ENCODE measurements at places on chromosomes 4 and X.
A peak's percentile ranks its signal among the peaks of the same experiment; 100 is the strongest.

GRCh38 chr4:48093991-48094416 lies 40.0 kb downstream of the TXK start:
- DNase-seq = no peak

DNA sequence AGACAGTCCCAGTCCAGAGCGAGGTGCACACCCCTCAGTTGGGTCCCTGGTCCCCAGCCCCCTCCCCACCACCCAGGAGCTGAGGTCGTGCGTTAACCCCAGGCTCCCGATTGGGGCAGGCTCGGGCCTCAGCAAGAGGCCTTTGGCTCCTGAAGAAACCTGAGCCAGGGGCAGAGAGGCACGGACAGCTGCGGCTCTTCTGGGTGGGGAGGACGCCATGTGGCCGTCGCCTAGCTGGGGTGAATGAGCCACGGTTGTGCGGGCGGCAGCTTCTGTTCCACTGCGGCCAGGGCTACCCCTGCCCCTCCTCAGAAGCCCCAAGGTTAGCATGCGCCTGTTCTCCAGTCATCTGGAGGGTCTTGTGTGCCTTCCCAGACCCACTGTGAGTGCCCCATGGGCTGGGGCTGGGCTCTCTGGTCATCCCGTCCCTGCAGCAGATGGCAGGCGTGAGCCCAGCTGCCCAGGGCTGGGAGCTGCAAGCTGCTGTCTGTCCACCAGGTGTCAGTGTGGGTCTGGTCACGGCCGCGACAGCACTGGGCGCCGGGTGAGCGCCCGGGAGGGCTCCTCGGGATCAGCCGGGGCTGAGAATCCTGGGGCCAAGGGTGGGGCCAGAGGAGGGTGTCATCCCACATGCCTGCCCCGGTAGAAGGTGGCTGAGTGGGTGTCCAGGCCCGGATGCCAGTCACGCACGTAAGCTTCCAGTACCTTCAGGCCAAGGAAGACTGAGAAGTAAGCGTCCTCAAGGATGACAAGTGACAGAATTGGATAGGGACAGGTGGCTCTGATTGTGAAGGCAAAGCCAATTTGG lies 21.9 kb downstream of the ATP2B3 start:
- peak; percentile 42 for DNase-seq

GRCh38 chr4:8617486-8618040 lies 25.0 kb downstream of the CPZ start:
- DNase-seq = no peak

DNA sequence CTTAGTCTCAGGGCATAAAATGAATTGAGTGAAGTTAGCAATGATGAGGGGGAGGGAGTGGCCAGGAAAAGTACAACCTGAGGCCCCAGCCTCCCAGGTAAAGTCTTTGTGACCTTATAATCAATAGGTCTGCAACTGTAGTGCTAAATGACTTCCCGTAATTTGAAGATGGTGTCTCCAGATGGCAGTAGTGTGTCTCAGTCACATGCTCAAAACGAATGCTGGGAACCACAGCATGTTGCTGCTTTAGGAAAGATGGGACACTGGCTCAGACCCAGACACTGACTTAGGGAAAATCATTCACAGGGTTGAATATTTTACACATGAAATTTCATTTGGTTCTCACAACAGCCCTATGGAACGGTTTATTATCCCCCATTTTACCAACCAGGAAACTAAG lies 10.3 kb downstream of the SRPX2 start:
- no peak for DNase-seq

DNA sequence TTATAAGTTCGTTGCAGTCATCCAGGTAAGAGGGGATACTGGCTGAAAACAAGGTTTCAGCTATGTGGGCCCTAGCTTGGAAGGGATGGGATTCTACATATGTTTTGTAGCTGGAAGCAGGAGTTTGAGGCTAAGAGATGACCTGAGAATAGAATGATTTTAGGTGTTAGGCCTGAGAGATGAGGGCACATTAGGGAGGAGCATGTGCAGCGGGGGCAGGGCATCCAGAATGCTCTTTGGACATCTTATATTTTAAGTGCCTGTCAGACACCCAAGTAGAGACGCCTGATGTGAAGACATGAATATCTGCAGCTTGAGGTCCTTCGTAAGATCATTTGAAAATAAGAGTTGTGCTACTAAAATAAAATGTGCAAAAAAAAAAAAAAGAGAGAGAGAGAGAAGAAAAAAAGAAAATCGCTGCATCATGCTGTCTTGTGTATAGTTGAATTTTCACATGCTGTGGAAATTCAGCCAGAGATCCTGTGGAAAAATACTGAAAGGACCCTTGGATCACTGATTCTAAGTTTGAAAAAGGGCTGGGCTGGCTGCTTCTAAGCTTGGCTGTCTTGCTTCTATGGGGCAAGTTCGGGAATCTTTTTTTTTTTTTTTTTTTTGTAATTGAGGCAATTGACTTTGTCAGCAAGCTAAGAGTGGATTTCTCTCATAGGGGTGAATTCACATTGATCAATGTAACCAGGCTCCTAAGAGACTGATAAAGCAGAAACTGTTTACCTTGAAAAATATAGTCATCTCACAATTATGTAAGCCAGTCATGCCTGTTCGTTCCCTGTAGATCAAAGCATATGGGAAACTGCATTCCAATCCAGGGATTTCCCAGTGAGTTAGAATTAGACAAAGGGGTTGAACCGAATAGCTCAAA lies 341.0 kb upstream of the GATB start:
- no peak for DNase-seq

GRCh38 chr4:41319553-41319952 lies 62.8 kb downstream of the UCHL1 start:
- no peak for DNase-seq

GRCh38 chr4:74540193-74540592 lies 95.3 kb downstream of the AREG start:
- DNase-seq = no peak

- DNase-seq = no peak
Observed at GRCh38 chr4:134544303-134544770, 342.7 kb upstream of the PABPC4L start.

- no peak for DNase-seq
Observed at GRCh38 chr4:72112514-72113156, 80.8 kb downstream of the NPFFR2 start.

DNA sequence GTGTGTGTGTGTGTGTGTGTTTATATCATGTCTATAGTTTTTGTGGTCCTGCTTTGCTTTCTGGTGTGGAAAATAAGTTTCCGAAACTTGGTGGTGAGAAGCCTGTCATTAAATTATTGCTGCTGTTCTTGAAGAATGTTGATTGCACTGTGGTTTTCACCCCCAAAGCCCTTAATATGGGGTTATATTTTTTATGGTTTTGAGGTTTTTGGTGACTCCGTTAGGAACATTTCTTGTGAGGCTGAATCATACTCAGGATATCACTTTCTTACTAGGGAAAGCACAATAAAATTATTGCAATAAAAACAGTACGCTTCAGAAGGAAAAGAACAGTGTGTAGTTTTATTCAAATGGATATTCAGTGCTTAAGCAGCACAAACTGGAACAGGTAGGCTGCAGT lies 539.1 kb upstream of the MAGEB18 start:
- no peak for DNase-seq

DNA sequence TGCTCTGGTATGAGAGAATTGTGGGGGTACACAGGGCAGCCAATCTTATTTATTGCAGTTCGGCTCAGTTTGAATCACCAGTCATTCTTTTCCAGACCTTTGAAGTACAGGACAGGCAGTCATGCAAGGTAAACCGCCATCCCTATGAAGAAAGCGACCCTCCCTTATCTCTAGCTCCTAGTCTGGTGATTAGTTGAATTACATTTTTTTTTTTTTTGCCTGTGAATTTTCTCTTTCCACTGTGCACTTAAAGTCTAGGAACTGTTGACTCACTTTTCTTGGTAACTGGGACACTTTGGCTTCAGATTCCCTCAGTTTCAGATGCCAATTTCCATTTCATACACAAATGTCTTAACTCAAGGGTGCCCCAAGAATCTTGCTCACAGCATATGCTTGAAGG lies 82.4 kb upstream of the FAM9C start:
- no peak for DNase-seq

DNA sequence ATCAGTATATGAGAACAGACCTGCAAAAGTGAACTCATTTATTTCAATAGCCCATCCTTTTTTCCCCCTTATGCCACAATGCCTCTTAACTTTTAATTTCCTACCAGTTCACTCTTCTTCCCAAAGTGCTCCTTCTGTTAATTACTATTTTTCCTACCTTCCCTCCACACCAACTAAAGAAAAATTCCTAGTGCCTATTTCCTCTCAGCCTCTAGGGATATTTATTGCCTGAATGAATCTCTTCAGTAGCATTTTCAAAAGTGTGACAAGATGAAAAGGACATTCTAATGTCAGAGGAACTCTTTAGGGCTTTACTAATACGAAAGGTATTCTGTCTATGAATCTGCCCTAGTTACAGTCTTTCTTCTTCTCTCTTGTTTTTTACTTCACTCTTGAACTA lies 181.1 kb upstream of the SPRY1 start:
- DNase-seq = no peak

- no peak for DNase-seq
Observed at GRCh38 chr4:36187723-36188333, 56.5 kb downstream of the ARAP2 start.

DNA sequence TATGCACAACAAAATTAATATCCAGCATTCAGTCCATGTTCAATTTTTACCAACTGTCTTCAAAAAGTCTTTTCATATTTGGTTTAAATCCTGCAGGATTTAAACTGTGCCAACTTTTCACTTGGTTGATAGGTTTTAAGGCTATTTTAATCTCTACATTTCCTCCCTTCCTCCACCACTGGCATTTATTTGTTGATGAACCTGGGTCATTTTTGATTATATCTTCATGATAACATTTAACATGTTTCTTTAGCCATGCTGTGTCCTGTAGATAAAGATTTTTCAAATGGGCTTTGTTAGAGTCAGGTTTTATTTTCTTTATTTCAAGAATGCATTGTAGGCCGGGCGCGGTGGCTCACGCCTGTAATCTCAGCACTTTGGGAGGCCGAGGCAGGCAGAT lies 216.4 kb downstream of the ARHGAP10 start:
- DNase-seq = no peak

- DNase-seq = no peak
Observed at GRCh38 chrX:37967714-37968113, 38.6 kb upstream of the SYTL5 start.

DNA sequence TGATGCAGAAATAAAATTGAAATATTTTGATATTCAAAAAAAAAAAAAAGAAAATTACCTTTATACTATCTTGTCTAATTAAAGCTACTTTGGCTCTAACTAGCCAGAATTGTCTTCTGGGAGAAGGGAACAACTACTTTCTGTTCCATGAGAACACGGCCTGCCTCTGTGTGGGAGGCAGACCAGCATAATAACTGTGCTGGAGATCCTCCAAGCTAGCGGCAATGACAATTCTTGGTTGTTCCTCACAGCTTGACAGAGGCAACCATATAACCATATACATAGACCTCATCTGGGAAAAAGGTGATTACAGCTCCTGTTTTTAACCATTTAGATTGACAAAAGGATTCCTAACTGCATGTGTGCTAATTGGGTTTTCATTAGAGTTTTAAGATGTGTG lies 95.7 kb downstream of the RBMX2 start:
- DNase-seq = no peak

- no peak for DNase-seq
Observed at GRCh38 chr4:52750819-52751486, at the start of gene ERVMER34-1. ERVMER34-1 (minus strand) TSS chr4:52751425; CDS start chr4:52745520, 5,905 bp downstream.

- no peak for DNase-seq
Observed at GRCh38 chr4:10336471-10336870, 120.8 kb downstream of the ZNF518B start.

DNA sequence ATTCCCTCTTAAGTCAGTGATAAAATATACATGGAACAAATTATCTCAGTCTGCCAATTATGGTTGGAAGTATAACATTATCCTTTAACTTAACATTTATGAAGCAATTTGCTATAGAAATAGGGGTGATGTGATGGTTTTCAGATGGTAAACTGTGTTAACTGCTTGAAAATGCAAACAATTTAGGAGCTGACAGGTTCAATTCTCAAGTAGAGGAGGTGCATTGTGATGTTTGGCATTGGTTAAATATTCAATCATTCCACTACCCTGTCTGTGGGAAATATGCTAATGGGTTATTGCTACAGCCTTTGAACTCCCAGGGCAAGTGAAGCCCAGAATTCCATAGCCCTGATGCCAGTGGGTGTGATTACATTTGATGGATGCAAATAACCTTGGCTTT lies 243.4 kb upstream of the GK2 start:
- DNase-seq = no peak

- DNase-seq = no peak
Observed at GRCh38 chr4:52822972-52823701, 39.0 kb upstream of the RASL11B start.

GRCh38 chrX:2316534-2316933 lies 184.2 kb downstream of the DHRSX start:
- no peak for DNase-seq
